A549 treated with DMSO at 1 μM for 4 hours (cell line): ENCODE measurements at places on chromosomes 7 and 10. TPM values are rescaled to one million over a fixed set of nuclear protein-coding genes. Genes with fewer than 3 reads are reported as not detected.

TUBAL3 gene
- 0.30 to 0.52 TPM (median 0.33 TPM) in 5 replicates for total RNA-seq

KCP gene
- total RNA-seq, result 0.08 to 0.31 TPM (median 0.17 TPM) in 5 replicates

TMEM184A gene
- total RNA-seq, result 6.7 to 15.3 TPM (median 13.2 TPM) in 5 replicates

UTF1 gene
- total RNA-seq, result 0.07 TPM in 1 of 5 replicates, not detected in the others

ENTPD7 gene
- total RNA-seq, result 14.1 to 19.3 TPM (median 17.9 TPM) in 5 replicates

ATG9B gene
- total RNA-seq, result 0.14 to 0.84 TPM (median 0.60 TPM) in 5 replicates

C10orf143 gene
- 0.57 to 0.83 TPM (median 0.74 TPM) in 5 replicates for total RNA-seq

VSIR gene
- 23.7 to 32.7 TPM (median 28.7 TPM) in 5 replicates for total RNA-seq

RSPH10B gene
- 0.09 to 0.27 TPM (median 0.12 TPM) in 4 of 5 replicates, not detected in the other for total RNA-seq

OTUD1 gene
- total RNA-seq, result 3.3 to 5.4 TPM (median 4.2 TPM) in 5 replicates
